ENCODE measurements at places on chromosomes 7 and 10.

DNA sequence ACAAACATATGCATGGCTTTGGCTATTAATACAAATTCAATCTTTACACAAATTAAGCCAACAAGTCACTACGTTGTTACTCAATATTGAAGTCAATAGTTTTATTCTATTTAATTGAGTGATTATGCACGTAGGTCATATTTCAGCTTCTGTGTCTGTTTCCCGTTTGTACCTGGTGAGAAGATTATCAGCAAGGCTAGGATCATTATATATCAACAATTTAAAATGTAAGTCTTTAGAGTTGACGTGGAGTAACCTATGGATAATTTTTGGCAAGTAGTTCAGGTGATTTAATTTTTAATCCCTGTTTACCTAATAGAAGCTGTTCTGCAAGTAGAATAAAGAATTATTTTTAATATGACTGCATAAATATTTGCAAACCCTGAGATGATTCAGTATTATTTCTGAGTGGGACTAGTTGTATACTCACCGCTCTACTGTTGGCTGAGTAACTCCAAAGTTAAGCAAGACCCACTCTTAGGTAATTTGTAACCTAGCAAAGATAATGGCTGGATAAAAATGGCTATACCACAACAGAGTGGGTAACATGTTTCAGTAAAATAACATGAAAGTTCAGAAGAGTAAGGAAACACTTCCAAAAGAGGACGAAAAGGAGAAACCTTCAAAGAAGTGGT lies 161.0 kb downstream of the HGF start:
- DNase-seq: peak; percentile 60

DNA sequence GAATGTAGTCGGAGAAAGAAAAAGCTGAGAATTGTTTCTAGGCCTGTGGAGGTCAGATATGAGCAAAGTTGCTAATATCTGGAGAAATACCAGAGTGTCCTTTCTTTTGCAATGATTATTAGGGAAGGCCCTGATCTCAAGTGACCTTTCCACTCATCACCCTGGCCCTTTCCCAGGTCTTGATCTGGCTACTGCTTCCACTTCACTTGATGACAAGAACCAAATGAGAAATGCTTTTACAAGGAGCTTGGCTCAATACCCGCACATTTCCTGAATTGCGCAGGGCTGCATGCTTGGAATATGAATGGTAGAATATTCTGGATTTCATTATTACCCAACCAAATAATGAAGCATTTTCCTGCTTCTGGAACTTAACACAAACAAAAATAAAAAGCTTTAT lies 104.6 kb downstream of the ITGB8 start:
- DNase-seq: peak; percentile 86

DNA sequence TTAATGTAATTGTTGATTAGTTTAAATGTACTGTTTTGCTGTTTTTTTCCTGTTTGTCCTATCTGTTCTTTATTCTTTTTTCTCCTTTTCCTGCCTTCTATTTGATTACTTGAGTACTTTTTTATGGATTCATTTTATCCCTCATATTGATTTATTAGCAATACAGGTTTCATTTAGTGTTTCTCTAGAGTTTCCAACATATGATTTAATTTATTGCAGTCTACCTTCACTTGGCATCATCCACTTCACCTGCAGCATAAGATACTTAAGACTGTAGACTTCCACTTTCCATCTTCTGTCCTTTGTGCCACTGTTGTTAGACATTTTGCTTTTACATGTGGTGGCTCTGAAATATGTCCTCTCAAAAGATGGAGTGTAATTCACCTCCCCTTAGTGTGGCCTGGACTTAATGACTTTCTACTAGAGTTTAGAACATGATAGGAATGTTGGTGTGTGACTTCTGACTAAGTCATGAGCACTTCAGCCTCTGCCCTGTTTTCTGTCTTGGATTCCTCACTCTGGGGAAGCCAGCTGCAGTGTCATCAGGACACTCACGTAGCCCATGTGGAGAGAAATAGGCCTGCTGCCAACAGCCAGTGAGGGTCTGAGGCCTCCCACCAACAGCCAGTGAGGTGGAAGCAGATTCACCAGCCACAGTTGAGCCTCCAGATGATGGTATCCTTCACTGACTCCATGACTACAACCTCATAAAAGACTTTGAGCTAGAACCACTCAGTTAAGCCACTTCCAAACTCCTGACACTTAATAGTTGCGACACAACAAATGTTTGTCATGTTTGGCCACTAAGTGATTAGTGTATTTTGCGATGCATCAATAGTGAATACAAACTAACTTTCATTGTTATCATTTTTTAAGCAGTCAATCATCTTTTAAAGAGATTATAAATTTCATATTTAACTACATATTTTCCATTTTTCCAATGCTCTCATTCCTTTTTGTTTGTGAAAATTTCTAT lies 643.5 kb upstream of the DPP6 start:
- no peak for DNase-seq

- peak; percentile 53 for DNase-seq
Measured at GRCh38 chr10:78688901-78689583, 379.7 kb upstream of the ZMIZ1 start.

GRCh38 chr7:128270826-128271272 lies 29.8 kb downstream of the LEP start:
- peak; percentile 49 for DNase-seq

GRCh38 chr10:103451831-103452505 lies at the start of gene CALHM2:
Gene CALHM2, minus strand, starts transcription at chr10:103452370. Its CDS starts 2,429 bp downstream, at chr10:103449941.
- DNase-seq: peak; percentile 84

DNA sequence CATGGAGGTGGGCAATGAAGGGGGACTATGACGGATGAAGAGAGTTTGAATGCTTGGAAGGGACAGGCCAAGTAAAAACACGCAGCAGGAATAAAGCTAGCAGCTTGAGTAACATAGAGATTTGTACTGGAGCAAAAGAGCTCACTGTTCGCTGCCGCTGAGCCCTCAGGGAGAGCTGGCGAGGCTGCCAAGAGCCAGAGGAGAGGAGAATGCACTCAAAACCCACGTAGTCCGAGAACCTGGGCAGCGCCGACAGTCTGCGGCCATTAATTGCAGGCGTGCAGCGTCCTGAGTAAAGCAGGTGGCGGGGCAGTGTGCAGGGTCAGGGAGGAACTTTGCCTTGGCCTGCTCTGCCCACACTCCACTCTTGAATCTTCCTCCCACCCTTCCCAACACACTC lies 68.2 kb downstream of the SLC37A3 start:
- no peak for DNase-seq

DNA sequence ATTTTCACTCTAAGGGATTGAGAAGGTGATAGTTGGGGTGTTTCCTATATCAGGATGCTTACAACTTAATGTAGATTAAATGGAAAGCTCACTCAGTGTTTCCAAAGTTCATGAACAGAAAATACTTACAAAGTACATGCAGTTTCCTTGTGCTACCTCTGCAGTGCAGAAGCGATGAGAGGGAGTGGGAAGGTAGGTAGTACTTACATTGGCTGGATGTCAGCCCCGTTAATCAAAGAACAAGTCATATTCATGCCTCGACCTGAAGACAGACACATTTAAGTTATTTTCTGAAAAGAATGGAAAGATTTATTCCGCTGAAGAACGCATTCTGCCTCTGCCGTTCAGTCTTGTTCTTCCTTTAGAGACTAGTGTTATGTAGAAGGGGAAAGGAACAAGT lies 93.1 kb downstream of the ZMYND11 start:
- DNase-seq: no peak

DNA sequence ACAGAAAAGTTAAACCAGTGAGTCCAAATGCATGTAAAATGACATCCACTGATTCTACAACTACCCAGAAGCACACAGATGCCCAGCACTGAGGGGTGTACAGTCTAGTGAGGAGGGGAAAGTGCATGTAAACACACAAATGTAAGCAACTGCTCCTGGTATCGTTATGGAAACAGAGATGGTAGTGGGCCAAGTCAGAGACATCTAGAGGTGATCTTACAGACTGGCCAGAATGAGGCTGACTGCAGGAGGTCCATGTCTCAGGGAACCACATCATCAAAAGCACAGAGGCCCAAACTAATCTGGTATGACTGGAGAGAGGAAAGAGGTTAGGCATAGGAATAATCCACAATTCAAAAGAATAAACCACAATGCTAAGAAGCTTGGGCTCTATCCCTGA lies 176.5 kb downstream of the SRPK2 start:
- DNase-seq: no peak

GRCh38 chr10:112695539-112695938 lies 248.5 kb downstream of the VTI1A start:
- DNase-seq: no peak

- no peak for DNase-seq
Measured at GRCh38 chr7:14691034-14691433, 211.5 kb downstream of the DGKB start.

DNA sequence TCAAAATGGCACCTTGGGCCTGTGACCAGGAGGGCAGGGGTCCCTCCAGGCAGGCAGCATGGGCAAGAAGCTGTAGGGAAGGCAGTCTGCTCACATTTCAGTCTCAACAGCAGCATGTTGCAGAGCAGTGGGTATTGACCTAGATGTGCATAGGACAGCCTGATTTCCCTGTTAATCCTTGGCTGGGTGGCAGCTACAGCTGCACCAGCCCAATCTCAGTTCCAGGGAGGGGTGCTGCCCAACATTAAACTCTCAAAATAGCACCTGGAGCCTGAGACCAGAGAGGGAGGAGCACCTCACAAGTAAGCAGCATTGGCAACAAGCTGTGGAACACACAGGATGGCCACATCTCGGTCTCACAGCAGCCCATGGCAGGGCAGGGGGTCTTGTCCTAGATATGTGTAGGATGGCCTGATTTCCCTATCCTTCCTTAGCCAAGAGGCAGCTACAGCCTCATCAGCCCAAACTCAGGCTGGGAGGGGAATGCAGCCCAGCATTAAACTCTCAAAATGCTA lies 10.3 kb downstream of the TMEM140 start:
- no peak for DNase-seq

DNA sequence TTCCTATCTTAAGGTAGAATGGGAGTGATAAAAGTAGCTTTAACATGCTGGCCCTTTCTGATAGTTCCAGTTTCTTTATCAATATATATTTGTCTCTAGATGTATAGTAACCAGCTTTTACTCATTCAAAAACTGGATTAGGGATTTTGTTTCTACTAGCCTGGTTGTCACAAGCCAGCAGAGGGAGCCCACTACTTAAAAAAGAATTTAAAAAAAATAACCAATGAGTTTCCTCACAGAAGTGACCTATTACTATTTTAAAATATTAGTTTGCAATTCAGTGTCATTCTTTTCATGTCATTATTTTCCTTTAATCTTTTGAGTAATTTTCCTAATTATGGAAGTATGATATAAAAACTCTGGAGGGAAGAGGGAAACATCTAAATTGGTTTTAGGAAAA lies 142.1 kb downstream of the PHTF2 start:
- DNase-seq: peak; percentile 71

GRCh38 chr10:48681740-48682139 lies 2.9 kb upstream of the WDFY4 start:
- DNase-seq: no peak
